Left forelimb (tissue), 1 donor: ENCODE measurements at places on chromosomes 5 and 9.
A peak's percentile ranks its signal among the peaks of the same experiment; 100 is the strongest.

DNA sequence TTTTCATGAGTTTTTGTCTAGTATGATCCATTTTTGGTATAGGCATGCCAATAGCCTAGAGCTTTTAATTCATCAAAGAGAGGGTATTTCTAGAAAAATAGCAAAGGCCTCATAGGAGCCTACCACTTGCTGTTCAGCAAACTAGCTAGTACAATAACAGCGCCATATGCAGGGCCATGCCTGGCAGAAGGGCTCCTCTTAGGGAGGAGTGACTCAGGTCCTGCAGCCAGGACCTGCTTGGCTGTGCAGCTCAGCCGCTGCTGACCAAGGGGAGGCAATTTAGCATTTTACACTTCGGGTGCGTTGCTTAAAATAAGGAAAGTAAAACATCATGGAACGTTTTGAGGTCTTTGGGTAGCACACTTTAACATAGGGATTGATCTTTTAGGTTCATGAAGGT, 100.6 kb downstream of the TRIO start:
- no peak for DNase-seq

GRCh38 chr5:138884094-138884493, 9.0 kb upstream of the LRRTM2 start:
- no peak for DNase-seq

- no peak for DNase-seq
Measured at GRCh38 chr9:135377431-135377830, 102.2 kb upstream of the PPP1R26 start.

- DNase-seq: no peak
Measured at GRCh38 chr5:161691911-161692310, 6.4 kb downstream of the GABRA6 start.

DNA sequence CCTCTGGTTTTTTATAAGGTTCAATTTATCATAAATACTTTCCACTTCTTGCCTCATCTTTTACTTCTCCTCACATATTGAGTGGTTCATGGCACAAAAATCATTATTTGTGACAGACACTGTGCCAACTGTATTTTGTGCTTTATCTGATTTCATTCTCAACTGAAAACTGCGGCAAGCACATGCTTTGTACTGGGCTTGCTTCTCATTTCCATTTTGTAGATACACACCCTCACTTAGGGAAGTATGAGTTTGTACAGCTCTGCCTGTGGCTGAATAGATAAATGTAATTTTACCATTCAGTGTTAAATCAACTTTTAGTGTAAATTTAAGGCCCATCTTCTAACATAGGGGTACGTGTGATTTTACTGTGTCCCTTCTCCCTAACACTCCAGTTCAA, 83.6 kb downstream of the ANXA2R start:
- DNase-seq: no peak

DNA sequence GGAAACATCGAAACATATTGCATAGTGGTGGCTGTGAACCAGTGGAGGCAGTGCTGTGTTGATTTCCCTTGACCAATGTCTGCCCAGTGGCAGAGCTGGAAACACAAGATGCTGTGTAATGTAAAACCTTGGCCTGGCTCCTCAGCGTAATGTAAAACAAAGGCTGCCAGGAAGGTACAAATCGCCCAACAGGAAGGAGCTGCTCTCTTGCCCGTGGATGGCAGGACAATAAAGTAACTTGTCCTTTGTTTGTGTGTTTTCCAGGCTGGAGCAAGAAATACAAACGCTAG, 143.4 kb downstream of the PALM2AKAP2 start:
- DNase-seq: no peak

DNA sequence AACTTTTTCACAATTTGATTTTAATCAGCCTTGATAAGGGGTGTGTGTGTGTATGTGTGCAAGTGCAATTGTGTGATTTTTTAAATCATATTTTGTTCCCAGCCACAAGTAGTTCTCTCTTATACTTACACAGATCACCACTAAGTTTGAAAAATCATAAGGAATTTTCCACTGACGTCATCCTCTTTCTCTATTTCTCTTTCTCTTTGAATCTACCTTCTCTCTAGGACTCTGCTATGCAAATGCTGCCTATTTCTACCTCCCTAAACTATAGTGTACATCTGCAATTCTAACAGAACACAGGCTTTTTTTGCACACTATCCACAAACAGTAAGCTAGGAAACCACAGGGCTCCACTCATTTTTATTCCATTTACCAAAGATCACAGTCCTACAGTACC, 254.6 kb upstream of the CYLC2 start:
- DNase-seq: no peak

DNA sequence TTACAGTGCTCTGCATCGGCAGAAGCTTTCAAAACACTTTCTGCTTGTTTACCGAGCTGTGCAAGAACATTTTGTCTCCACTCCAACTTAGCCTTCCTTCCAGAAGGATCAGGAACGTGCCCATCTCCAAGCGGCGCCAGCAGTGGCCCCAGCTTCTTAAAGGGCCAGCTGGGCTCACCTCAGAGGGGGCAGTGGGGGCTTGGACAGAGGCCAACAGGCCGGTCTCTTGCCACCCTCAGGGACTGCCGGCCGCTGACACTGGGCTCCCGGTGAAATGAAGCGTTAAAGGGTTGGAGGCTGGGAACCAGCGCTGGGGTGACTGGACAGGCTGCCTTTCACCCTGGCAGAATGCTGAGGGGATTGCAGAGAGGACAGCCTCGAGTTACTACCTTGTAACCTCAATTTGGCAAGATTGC, 67.0 kb upstream of the RNU6ATAC start:
- DNase-seq: no peak

GRCh38 chr5:63553073-63553472, 409.2 kb downstream of the HTR1A start:
- no peak for DNase-seq

GRCh38 chr9:76352026-76352620, 42.1 kb downstream of the RFK start:
- no peak for DNase-seq

- DNase-seq: peak; percentile 64
Measured at GRCh38 chr9:98118640-98119601, at the start of gene TRIM14. Gene TRIM14, minus strand, starts transcription at chr9:98119222. Its CDS starts 34 bp downstream, at chr9:98119188.

DNA sequence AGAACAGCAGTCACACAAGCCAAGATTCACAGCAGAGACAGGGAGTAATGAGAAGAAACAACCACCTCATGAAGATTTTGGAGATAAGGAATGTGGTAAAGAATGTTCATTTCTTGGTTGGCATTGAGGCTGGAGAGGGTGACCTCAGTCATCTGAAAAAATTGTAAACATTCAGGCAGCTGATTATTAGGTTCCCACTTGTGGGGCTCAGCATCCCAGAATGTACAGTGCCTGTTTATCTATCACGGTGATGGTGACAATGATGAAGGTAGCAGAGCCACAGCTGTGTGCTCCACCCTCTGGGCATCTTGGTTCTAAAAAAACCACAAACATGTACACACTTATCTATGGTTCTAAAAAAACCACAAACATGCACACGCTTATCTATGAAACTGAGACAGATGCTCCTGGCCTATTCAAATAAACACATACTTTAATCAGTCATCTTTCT, 143.9 kb upstream of the MOCS2 start:
- no peak for DNase-seq

DNA sequence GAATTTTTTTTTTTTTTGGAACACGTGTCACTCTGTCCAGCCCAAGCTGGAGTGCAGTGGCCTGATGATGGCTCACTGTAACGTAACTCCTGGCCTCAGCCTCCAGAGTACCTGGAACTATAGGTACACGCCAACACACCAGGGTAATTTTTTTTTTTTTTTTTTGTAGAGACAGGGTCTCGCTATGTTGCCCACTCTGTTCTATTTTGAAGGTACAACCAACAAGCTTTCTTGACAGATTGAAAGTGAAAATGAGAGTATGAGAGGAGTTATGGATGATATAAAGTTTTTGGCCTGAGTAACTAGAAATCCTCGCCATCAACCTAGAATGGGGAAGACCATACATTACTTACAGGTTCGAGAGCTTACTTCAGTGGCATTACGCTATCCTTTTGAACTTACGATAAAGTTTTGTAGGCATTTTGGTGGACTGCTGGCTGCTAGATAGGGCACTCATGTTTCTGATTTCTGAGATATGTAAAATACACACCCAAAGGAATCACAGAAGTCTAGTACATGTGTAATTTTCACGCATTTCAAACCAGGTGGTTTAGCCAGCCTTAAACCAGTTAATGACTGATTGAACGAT, 806 bp upstream of the CDC42SE2 start:
- DNase-seq: no peak

GRCh38 chr5:136200761-136201160, 7.8 kb upstream of the SMIM32 start:
- peak; percentile 28 for DNase-seq

GRCh38 chr9:10744669-10745068, 131.9 kb upstream of the PTPRD start:
- no peak for DNase-seq

DNA sequence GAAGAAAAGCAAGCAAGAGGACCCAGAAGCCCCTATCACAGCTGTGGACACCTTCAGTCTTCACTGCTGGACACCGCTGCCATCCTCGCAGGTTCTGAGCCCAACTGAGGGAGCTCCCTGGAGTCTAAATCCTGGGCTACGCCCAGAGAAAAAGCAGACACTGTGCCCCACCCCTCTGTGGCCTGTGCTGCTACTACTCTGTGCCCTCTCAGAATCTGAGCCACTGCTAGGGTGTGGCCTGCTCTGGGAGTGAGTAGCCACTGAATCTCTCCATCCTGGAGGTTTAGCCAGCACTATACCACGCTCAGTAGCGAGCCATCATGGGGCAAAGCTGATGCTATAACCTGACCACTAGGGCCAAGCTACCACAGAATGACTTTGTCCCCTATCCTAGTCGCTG, 338.2 kb downstream of the NPR3 start:
- no peak for DNase-seq

GRCh38 chr5:129459777-129460671, at the start of gene ADAMTS19:
Gene ADAMTS19, plus strand, starts transcription at chr5:129460298. Its CDS starts 94 bp downstream, at chr5:129460392.
- DNase-seq: peak; percentile 80

GRCh38 chr9:109270971-109271925, 49.6 kb downstream of the EPB41L4B start:
- DNase-seq: no peak

DNA sequence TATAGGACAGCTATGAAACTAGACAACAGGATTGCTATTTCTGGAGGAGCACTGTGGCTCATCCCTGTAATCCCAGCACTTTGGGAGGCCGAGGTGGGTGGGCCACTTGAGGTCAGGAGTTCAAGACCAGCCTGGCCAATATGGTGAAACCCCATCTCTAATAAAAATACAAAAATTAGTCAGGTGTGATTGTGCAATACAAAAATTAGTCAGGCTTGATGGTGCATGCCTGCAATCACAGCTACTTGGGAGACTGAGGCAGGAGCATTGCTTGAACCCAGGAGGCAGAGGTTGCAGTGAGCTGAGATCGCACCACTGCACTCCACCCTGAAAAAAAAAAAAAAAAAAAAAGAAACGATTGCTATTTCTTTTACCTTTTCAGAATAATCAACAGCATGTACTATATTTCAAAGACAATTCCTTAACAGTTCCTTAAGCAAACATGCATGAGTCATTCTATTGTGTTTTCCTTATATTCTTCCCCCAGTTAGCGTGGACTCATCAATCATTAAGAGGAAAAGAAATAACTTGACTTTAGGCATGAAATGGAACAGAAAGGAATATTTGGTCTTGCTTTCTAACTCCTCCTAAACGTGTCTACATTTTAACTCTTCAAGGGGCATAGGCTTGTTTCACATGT, 162.6 kb downstream of the TAF11L14 start:
- DNase-seq: no peak

DNA sequence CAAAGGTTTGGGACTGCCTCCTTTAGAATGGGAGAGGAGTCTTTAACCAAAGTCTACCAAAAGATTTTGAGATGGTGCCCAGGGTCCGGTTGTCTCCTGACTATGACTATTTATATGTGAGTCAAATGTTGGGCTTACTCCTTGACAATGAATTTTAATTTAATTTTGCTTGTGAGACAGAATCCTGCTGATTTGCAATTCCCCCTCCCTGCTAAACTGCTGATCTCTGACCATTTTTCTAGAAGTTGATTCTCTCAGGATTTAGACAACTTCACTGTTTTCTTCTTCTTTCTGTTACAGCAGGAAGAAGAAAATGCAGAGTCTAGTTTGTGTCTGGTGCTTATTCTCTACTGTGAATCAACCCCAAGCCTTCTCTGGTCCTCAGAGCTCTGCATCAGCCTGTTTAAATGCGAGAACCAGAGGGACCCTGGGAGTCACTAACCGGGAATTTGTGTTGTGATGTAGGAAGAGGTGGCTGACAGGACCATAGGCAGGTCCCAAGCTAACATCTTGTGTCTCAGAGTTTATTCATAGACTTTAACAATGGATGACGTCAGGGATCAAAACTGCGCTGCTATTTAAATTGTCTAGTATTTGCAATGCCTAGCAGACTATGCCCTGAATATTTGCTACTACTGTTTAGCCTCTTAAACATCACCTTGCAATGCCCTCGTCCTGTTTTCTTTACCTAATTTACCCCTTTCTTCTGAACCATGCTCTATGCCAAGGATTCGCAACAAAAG, 124.0 kb upstream of the TAF11L2 start:
- no peak for DNase-seq
